CD4-positive, alpha-beta T cell treated with Interleukin-12 subunit alpha and Interleukin-12 subunit beta, for 1 hour (primary cell): ENCODE measurements at places on chromosomes 4 and X.

DNA sequence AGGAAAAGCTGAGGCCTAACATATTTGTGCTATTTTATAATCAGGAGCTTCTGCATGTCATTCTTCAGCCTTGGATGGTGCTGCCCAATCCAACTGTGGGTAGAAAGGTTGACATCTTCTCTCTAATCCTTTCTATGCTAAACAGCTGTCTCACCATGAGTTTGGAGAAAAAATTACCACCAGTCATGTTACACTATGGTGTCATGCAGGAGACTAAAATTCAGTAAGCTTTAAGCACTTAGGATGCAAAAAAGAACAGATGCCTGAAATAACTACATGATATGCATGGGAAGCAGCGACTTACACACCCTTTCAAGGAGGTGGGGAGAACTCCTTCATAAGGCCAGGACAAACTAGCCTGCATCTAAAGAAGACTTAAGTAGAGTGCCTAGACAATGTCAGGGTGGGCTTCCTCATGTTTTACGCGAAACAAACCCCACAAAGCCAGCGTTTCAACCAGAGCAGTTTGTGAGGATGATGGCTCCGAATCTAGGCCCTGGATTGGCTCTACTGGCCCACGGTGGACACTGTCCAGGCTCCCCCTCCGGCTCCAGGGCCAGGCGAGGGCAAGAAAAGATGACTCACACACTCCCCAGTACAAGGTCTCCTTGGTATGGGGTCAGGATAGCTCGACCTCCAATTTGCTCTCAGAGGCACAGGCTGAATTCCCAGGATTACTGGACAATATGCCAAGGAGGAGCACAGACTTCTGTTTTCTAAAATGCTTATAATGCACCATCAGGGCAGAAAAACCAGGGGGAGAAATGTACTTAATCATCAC is 45.1 kb downstream of the STX18 start:
- no peak for DNase-seq

DNA sequence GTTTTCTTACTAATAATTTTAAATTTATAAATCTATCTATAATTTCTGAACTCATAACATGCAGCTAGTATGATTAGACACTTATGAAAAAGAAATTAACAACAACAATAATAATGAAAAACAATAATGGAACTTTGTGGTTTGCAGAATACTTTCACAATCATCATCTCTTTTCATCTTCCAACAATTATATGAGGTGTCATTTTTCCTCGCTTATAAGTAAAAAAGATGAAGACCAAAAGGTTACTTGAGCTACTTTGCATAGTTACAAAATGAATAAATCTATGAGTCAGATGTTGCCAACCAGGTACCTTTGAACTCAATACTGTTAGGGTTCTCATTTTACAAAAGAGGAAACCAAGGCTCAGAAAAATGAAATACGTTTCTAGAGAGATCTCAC is 98.5 kb upstream of the ELOVL6 start:
- DNase-seq, result no peak

DNA sequence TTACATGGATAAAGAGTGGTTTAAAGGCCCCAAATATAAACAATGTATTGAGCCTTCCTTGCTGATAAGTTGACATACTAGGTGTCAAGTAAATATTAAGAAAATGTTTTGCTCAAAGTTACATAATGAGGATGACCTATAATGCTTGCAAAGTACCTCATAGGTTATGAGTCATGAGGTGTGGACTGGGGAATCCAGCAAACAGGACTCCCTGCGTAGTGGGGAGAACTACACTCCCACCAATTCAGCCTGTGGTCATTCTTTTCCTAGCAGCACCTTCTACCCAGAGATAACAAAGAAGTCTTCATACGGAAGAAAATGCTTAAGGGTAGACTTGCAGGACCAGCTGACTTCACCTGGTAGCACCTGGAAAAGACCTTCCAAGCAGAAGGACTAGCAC is 418.9 kb upstream of the CPEB2 start:
- no peak for DNase-seq

DNA sequence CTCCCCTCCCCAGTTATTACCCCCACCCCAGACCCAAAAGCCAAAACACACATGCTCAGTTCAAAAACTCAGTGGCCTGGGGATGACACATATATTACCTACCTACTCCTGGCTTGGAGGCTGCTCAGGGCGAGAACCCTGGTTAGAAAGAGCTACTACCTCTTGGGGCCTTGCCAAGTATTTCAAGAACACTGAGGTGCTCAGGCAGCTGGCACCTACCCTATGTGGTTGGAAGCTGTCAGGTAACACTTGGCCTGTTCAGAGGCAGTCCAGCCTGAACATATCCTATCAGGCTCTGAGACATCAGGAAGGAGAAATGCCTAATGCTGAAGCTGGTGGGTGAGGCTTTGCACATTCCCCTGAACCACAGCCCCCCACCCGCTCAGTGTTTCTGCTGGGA is 4.9 kb downstream of the BCAP31 start:
- no peak for DNase-seq

DNA sequence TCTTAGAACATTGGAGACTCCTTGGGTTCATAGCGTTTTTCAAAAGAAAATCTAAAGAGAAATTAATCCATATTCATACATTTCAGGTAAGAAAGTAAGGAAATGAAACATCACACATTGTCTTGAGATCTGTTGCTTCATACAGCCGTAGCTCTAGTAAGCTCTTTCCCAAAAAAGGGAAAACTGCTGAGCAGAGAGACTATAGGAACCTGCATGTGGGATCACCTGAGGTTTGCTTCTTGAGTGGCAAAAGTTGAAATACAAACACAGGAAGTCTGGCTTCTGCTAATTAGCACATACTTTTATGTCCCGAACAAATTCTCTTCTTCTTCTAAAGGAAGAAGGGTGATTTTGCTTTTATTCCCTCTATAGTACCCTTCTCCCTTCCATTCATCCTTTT is 57.7 kb downstream of the MRPL1 start:
- DNase-seq, result no peak

DNA sequence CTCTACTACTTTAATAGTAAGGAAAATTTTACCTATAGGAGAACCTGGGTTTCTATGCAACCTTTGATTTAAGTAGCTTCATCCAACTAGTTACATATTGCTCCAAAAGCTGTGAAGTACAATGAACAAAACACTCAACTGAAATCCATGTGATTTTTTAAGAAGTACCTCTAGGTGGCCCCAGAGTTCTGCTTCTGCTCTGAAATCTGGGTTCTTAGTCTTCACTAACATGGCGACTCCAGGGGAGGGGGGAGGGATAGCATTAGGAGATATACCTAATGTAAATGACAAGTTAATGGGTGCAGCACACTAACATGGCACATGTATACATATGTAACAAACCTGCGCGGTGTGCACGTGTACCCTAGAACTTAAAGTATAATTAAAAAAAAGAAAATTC is 73.4 kb upstream of the MAGEB2 start:
- DNase-seq, result no peak

GRCh38 chr4:27721193-27721592 is 860.6 kb downstream of the STIM2 start:
- no peak for DNase-seq

DNA sequence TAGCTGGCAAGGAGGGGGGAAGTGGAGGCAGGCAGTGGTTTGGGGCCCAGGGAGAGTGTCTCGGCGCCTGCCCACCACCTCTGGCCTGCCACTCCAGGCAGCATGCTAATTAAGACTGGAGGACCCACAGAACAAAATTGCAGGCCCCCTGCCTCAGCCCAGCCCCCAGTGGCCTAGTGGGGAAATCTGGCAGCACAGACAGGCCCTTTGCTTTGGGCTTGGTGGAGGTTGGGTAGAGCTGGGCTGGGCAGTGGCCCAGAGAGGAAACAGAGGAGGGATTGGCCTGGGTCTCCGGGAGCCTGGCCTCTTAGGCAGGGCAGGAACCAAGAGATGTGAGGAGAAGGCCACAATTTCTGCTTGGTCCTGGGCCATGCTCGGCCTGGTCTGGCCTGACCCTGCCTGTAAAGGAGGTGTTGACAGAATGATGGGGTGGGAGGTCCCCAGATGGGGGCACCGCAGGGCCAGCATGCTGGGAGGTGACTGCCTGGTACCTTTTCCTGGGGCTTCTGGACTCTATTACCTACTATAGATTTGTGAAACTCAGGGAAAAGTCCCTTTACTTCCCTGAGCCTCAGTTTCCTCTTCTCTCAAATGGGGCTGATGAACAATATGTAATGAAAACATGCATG is 92.4 kb upstream of the PJA1 start:
- no peak for DNase-seq

GRCh38 chr4:72295966-72296557 is 264.3 kb downstream of the NPFFR2 start:
- no peak for DNase-seq

GRCh38 chrX:12379671-12380070 is 241.4 kb downstream of the FRMPD4 start:
- DNase-seq, result no peak

GRCh38 chrX:148513661-148514060 is 13.2 kb downstream of the AFF2 start:
- DNase-seq, result no peak

DNA sequence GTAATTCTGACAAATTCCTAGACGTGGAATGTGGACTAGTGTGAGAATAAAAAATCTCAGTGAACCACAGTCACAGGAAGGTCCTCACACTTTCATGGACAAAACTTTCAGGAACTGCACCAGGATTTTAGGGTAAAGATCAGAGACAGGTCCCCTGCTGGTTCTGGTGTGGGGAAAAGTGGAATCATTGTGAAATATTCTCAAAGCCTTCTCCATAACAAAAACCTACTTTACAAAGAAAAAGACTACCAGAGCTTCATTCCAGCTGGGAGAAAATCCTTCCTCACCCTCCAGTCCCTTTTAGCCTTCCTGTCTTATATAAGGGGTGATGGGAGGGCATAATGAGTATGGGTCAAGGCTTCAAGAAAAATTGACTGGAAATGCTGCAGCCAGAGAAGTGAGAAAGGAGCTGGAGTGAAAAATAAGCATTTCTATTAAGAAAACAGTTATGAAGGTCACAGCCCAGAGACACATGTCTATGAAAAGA is 325.8 kb downstream of the ARAP2 start:
- DNase-seq, result no peak

- no peak for DNase-seq
These were observed 45.9 kb upstream of the NEIL3 start for GRCh38 chr4:177263818-177264217.

DNA sequence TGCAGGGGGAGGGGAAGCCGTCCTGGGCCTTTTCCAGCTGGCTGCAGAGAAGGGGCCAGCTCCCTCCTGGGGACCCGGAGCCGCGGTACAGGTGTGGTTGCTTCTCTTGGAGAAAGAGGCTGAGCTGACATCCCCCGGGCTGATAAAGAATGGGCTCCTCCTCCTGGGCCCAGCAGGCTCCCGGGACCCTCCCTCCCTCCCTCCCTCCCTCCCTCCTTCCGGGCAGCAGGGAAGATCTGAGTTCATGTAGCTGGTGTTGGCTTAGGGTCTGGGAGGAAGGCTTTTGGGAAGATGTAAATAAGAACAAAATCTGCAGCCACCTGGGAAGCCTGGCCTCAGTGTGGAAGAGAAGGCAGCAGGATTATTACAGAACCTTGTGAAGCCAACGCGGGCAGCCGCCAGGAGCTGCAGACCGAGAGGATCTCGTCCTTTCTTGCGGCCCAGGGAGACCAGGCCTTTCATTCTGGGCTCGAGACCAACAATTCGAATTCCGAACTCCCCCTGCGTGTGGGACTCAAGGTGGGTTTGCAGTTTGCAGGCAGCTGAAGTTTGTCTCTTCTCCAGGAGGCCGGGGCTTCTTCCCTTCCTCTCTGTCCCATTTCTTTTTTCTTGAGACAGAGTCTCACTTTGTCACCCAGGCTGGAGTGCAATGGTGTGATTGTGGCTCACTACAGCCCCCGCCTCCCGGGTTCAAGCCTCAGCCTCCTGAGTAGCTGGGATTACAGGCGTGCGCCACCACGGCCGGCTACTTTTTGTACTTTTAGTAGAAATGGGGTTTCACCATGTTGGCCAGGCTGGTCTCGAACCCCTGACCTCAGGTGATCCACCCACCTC is at the start of gene PLCXD1:
Gene PLCXD1, plus strand, starts transcription at position 216 of the 834 bp plus-strand sequence. CDS start 2,807 bp downstream, outside the sequence.
- DNase-seq, result no peak

DNA sequence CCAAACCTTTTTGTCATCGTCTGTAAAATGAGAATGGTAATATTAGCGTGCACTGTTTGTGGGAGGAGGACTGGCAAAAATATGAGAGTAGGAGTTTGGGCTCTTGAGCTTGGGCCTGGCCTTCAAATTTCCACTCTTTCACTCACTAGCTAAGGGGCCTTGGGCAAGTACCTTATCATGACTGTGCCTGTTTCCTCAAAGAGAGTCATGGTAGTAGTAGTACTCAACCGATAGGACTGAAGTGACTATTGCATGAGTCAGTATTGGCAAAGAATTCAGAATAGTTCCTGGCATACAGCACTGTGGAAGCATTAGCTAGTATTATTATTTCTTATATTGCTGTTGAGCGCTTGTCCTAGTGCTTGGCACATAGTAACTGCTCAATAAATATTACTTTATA is 16.0 kb upstream of the RBM3 start:
- no peak for DNase-seq

- DNase-seq, result no peak
These were observed 5.1 kb downstream of the SEPTIN6 start for GRCh38 chrX:119687661-119688413.
